ENCODE measurements at places on chromosomes 16 and 17. TPM values are rescaled to one million over a fixed set of nuclear protein-coding genes. Genes with fewer than 3 reads are reported as not detected.

- DNase-seq = no peak
These were observed 173.3 kb downstream of the PRKCB start for GRCh38 chr16:24009098-24009497.

DNA sequence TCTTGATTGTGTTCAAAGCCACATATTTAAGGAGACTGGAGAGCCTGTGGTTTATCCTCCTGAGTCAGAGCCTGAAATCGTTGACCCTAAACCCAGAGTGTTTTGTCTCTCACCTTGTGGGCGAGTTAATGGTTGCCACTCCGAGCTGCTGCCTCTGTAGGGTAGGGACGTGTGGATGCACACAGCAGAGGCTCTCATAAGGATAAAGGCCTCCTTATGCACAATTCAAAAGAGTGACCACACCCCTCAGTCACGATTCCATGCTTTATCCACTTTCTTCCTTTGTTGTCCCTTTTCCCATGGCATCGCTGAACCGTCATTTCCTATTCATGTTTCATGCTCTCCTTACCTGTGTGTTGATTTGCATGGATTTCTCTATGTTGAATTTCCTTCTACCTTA lies 805.0 kb upstream of the RBFOX1 start:
- no peak for DNase-seq

DNA sequence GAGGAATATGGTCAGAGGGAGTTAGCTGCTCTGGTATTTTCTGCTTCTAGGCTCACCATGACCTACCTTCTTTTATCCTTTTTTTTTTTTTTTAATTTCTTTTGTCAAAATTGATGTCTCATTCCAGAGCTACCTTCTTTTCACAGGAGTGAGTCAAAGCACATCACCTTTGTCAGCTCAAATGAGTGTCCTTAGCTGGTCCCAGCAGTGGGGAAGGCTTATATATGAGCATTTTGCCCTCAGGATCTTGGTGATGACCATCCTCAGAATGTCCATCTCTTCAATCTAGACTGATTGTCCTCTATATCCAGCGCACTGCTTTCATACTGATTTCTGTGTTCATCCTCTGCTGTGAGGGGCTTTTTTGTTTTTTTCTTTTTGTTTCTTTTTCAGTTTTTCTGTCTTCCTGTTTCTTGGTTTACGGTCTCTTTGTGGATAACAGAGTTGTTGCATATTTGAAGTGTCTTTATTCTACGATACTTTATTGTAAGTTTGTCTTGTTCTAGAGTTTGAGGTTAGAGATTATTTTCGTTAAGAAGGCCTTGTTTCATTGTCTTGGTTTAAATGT lies 24.9 kb downstream of the CBFB start:
- no peak for DNase-seq

Gene KDM6B
- polyA plus RNA-seq = 18.3 TPM

Gene ARL17B
- 18.6 TPM for polyA plus RNA-seq

GRCh38 chr16:165539-166374 lies at the start of gene HBM:
HBM (plus strand) TSS chr16:165978; CDS start chr16:165998, 20 bp downstream.
- DNase-seq = no peak

GRCh38 chr16:51276336-51276735 lies 125.3 kb upstream of the SALL1 start:
- no peak for DNase-seq

Gene FAM234A
- polyA plus RNA-seq = 77.8 TPM

DNA sequence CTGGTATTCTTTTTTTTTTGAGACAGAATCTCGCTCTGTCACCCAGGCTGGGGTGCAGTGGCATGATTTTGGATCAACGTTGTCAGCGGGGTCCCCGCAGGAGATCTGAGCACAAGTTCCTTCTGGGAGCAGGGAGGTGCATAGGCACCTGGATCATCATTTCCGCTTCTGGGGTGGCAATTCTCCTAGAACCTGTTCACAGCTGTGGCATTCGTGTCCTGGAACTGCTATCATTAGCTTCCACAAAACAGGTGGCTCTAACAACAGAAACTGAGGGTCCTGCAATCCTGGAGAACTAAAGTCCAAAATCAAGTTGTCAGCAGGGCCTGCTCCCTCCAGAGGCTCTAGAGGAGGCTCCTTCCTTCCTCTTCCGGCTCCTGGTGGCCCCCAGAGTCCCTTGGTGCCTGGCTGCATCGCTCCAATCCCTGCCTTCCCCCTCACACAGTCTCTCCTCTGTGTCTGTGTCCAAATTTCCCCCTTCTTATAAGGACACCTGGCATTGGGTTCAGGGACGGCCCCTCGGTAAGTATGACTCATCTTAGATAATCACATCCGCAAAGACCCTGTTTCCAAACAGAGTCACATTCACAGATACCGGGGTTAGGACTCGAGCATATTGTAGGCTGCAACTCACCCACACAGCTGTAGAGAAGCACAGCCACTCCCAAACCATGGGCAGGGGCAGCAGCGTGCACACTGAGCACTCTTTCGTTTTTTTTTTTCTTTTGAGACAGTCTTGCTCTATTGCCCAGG lies 43.5 kb upstream of the KLHDC4 start:
- no peak for DNase-seq

Gene DDX5
- 903 TPM for polyA plus RNA-seq

DNA sequence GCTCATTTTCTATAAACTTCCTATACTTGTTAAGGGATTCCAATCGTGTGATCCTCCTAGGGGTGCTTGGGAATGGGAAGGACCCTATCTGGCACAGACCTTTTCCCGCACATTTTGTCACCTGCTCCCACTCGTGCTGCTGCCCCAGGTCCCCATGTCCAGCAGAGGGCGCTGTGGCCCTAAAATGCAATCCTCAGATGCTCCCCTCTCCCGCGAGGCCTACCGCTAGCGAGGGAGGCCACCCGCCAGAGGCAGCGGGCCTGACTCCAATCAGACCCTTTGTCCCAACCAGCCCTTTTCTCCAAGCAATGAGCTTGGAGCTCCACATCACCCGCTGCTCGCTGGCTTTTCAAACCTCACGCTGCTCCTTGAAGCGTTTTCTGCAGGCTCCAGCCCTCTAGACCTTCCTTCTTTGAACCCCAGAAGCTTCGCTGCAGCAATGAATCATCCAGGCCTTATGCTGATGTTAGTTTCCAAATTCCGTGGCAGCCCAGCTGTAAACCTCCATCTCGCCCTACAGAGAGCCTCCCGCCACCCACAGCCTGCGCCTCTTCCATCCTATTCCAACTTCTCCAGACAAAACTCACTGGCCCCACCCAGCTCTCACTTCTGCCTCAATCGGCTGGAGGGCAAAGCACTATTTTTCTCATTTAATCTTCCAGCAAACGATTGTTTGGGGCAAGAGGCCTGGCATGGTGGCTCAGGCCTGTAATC lies 23.6 kb upstream of the FZD2 start:
- DNase-seq = peak; percentile 87

Gene PIGQ
- 50.4 TPM for polyA plus RNA-seq

GRCh38 chr17:42844271-42844670 lies at the start of gene AOC2:
AOC2 (plus strand) TSS chr17:42844580; CDS start chr17:42844627, 47 bp downstream.
- no peak for DNase-seq

Gene TMEM220
- polyA plus RNA-seq = 10.0 TPM

Gene FOXL1
- 14.1 TPM for polyA plus RNA-seq

DNA sequence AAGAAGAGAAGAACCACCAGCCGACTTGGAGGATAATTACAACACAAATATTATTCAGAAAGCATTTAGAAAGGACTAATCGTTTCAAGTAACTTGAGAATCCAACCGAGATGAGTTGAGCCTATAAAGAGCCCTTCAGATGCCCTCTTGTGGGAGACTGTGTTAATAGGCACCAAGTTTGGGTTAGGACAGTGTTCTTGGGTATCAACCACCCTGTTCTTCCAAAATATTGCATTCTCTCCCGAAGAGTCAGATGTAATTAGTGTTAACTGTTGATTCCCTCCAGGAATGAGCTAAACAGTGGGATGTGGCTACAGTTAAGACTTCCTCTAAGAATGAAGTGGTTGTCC lies 87.8 kb upstream of the NOL11 start:
- no peak for DNase-seq

DNA sequence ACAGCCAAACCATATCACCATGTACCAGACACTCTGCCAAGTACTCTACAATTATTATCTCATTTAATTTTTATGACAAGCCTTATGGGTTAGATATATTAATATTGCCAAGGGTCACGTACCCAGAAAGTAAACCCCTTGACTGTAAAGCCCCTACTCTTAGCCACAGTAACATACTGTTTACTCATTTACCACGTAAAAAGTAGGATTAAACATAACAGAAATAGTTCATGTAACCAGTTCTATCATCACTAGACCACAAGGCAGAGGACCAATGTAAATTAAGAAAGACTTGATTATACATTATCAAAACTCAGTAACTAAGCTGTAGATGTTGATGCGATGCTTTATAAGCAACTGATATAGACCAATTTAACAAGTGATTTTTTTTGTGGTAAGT lies 101.5 kb upstream of the CNTNAP4 start:
- DNase-seq = no peak

Gene CPHXL
- not detected for polyA plus RNA-seq

DNA sequence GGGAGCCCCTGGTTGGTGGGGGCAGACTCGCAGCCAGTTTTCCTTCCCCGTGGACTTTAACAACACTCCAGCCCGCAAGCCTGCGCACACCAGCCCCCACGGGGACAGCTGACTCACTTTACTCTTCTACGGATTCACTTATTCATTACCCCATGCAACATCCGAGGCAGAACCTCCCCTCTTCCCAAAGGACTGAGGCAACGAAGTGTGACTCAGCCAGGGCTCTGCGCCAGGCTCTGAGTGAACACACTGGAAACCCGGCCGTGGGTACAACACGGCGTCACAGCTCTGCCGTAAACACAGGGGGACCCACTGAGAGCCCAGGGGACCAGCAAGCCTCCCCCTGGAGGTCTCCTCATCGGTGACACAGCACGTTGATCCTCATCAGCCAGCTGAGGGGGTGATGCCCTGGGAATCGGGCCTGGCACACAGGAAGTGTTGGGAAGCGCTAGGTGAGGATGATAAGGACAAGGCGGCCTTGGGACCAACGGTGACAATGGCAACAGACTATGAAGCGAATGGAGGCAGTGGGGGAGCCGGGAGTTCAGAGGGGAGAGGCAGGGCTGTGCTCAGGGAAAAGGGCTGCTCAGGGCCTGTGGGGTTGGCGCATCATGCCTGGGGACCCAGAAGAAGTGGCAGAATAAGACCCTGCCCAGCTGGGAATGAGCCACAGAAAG lies 14.6 kb downstream of the COTL1 start:
- no peak for DNase-seq

- DNase-seq = no peak
These were observed 12.4 kb downstream of the METTL9 start for GRCh38 chr16:21611556-21612384.

All from right renal cortex interstitium (tissue), 3 donors.